ENCODE measurements at places on chromosomes 2 and 18.

GRCh38 chr2:2586931-2587330 lies 255.9 kb upstream of the MYT1L start:
- no peak for DNase-seq

DNA sequence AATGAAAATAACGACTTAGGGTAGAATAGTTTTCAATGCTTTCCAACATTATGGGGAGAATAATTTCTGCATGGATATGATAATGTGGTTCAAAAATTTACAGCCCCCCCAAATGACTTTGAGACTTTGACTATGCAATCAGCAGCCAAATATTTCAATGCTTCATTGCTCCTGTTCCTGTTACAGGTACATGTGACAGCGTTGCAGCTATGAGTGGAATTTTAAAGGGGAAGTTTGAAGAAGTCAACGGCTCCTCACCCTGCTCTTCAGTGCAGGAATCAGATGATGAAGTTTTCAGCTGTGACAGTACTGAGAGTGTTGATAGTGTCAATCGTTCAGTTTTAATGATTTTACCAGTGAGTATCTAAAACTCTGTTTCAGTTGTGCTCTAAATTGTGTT lies 25.1 kb downstream of the CSRNP3 start:
- no peak for DNase-seq

- DNase-seq = peak; percentile 79
These were observed 777 bp downstream of the GALNT3 start for GRCh38 chr2:165793161-165793778.

DNA sequence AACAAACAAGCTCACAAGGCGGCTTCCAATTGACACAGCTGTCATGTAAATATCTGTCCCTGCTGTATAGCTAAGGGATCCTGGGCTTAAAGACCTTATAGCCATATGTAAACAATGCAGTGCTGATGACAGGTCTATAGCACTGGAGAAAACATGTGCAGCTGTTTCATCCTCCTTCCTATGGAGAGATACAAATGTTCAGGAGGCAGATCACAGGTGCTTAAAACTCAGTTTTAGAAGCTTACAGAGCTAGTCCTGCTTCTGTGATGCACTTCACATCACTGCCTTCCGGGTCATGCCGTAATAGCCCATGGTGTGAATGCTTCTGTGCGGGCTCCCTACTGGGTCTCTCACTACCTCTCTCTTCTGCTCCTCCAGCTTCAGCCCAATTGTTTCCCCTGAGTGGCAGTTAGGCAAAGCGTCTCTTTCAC lies 262.4 kb upstream of the CHST9 start:
- DNase-seq = no peak

DNA sequence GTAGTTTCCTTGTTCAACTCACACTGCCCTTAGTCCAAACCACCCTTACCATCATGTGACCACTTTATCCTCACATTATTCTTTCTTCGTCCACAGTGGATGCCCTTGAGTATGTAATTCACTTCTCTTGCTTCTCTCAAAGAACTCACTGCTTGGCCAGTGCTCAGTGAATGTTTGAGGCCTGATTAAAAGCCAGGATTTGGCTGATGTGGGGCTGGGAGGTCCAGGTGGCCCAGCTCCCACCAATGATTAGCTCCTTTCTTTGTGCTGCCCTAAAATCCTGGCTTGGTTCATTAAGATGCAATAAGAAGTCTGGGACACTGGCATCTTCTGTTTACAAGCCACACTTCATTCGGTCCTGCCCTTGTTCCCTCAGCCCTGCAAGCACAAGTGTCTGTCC lies 97.8 kb upstream of the CELF4 start:
- no peak for DNase-seq

DNA sequence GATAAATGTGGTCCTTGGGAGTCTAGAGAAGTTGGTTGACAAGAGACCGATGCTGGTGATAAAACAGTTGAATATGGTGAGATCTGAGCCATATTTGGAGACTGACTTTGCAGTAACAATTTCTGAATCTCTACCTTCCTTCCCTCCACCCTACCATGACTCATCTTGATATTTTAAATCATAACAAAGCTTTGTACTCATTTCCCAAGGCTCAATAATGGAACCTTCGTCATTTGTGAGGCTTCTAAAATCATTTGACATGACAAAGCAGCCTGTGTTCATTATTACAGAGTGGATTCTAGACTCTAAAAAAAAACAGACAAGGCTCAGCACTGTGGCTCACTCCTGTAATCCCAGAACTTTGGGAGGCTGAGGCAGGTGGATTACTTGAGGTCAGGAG lies 38.5 kb upstream of the PDCL3 start:
- no peak for DNase-seq

- no peak for DNase-seq
These were observed 7.0 kb downstream of the DGKD start for GRCh38 chr2:233361297-233361696.

- DNase-seq = no peak
These were observed 64.8 kb upstream of the PID1 start for GRCh38 chr2:229335877-229336346.

- no peak for DNase-seq
These were observed 28.2 kb upstream of the MCM6 start for GRCh38 chr2:135904341-135904989.

DNA sequence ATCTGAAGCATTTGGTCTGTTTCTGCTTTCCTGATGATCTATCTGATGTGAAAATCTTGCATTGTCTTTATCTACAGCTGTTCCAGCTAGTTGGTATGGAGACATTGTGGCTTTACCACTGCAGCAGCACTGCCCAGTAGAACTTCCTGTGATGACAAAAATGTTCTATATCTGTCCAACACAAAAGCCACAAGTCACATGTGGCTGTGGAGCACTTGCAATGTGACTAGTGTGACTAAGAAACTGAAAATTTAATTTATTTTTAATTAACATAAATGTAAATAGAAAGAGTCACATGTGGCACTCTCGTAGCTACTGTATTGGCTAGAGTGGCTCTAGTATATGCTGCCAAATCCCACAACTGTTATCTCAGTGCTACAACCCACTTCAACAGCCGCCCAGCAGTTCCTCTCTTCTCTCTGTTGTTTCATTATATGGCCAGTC lies 425.7 kb downstream of the SETBP1 start:
- no peak for DNase-seq

GRCh38 chr2:157995117-157995516 lies 106.6 kb upstream of the UPP2 start:
- DNase-seq = no peak

GRCh38 chr2:29753671-29754444 lies 167.5 kb downstream of the ALK start:
- no peak for DNase-seq

GRCh38 chr18:27871726-27872125 lies 305.2 kb downstream of the CDH2 start:
- no peak for DNase-seq

DNA sequence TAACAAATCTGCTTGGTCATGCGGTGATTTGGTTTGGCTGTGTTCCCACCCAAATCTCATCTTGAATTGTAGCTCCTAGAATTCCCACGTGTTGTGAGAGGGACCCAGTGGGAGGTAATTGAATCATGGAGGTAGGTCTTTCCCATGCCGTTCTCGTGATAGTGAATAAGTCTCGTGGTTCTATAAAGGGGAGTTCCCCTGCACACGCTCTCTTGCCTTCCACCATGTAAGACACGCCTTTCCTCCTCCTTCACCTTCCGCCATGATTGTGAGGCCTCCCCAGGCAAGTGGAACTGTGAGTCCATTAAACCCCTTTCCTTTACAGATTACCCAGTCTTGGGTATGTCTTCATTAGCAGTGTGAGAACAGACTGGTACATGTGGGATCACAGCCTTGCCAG lies 36.7 kb downstream of the TRABD2A start:
- no peak for DNase-seq

GRCh38 chr2:180222644-180223043 lies 215.5 kb upstream of the CWC22 start:
- no peak for DNase-seq

DNA sequence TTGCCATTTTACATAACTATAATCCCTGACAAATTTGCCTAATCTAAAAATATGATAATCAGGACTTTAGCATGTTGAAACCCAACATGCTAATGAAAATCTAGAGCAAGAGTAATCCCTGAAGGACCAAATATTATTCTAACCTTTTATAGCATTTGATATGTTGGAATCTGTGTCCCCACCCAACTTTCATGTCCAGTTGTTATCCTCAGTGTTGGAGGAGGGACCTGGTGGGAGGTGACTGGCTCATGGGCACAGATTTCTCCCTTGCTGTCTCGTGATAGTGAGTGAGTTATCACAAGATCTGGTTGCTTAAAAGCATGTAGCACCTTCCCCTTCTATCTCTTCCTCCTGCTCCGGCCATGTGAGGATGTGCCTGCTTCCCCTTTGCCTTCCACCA lies 59.8 kb downstream of the SH3YL1 start:
- DNase-seq = no peak

GRCh38 chr2:185892484-185892883 lies 153.9 kb downstream of the FSIP2 start:
- DNase-seq = no peak

- no peak for DNase-seq
These were observed 262.6 kb downstream of the NYAP2 start for GRCh38 chr2:225662101-225662500.

GRCh38 chr18:56003720-56004088 lies 415.7 kb upstream of the TCF4 start:
- no peak for DNase-seq

GRCh38 chr2:2507417-2507997 lies 176.4 kb upstream of the MYT1L start:
- DNase-seq = no peak

- DNase-seq = no peak
These were observed 93.2 kb downstream of the MYOM1 start for GRCh38 chr18:3126457-3127097.

DNA sequence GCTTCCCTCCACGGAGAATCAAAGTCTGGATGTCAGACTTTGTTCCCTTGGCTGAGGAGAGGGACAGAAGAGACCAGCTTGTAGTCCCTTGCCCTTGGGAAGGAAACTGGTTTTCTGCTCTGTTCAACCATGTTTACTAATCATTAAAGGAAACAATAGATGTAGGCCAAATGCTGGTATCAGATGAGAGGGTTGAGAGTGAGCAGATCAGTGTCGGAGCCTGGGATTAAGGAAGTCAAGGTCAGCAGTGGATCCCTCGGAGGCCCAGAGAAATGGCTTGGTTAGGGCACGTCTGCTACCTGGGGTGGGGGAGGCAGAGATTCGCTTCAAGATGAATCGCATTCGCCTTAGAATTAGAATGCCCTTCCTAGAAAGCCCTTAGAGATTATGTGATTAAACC lies 109.1 kb downstream of the MYCN start:
- no peak for DNase-seq

- DNase-seq = no peak
These were observed 125.3 kb downstream of the ANTXR1 start for GRCh38 chr2:69138247-69138772.

GRCh38 chr2:105005181-105005951 lies 32.5 kb upstream of the MRPS9 start:
- DNase-seq = no peak

- no peak for DNase-seq
These were observed 38.3 kb upstream of the EPB41L3 start for GRCh38 chr18:5582076-5582475.

DNA sequence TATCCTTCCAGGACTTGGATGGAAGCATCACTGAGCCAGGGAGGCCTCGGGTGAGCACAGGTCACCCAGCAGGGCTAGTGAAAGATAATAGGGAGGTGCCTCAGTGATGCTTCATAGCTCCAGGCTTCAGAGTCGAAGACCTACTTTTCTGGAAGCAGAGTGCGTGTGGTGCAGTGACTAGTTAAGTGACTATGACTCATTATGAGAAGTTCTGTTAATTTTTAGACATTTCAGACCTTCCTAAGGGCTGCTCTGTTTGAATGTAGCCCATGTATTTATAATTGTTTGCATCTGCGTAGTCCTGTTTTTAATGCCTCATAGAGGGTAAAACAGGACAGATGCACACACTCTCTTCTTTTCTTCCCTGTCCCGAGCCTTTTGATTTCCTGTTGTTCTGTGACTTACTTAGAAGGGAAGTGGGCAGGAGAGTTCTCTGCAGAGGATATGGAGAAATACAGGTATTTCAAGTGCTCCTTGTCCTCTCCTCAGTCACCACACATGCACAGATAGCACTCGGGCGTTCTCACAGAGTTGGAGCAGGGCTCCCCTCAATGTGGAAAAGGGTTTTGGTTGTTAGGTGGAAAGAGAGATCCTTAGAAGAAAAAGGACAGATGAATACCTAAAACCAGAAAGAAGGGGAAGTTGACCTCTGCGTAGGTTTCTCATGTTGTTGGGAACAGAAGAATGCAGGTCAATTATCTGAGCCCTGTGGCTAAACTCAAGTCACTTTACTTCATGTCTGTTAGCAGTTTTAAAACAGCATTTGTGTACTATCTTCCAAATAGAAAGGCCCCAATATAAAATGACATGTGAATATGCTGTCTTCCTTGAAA lies 34.7 kb downstream of the RALB start:
- no peak for DNase-seq

GRCh38 chr2:206378835-206379234 lies 64.5 kb upstream of the ADAM23 start:
- DNase-seq = no peak

DNA sequence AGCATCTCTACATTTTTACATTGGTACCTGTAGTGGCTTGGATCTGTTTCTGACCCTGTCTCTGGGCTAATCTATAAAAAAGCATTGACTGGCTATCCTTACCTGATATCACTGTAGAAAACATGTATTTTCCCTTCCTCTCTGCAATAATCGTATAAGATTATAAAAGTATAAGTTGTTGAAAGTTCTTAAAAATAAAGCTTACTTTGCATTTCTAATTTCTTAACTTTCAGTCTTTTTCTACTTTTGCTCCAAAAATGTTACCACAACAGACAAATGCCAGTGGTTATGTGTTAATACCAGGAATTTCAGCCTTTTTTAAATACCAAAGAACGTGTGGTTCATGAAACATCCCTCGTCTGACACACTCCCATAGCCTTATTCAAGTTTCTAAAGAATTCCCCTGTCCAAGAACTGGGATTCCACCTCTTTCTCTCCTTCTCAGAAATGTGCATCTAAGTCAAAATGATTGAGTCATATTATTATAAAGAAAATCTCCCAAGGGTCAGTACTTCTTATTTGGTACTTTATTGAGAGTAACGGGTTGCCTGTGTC lies 28.5 kb upstream of the ACKR3 start:
- no peak for DNase-seq

DNA sequence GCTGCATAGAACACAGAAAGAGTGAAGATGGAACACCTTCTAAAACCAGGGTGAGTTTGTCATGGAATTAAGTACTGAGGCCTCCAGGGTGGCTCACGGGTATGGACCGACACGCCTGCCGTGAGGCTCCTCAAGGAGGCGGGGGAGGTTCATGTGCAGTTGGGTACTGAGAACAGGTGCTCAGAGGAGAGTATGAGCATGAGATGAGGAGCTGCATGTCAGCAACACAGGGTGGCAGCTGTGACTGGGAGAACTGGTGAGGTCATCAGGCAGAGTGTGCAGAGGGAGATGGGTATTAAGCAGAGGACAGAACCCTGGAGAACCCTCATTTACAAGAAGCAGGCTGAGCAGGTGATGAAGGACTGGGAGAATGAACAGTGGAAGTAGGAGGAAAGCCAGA lies 63.2 kb upstream of the KLHL29 start:
- no peak for DNase-seq

DNA sequence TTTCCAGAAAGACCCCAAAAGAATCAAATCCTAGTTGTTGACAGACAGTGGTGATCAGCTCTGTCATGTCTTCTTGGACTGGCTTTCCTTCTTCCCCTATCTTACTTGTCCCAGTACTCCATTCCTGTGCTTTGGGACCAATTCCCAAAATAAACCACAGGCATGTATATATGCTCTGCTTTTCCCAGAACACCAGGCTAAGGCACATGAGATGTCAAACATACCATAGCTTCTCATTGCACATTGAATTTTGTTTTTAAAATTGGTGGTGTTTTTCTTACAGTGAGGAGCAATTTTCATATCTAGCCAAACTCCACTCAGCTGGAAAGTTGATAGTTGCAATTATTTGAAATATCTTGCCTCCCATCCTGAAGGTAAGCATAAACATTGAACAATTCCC lies 88.9 kb upstream of the RGPD4 start:
- DNase-seq = no peak

All from posterior vena cava (tissue), 2 donors.